ENCODE measurements at places on chromosomes 1 and 21. TPM values are rescaled to one million over a fixed set of nuclear protein-coding genes. Genes with fewer than 3 reads are reported as not detected.

RORC gene
- 11.3 TPM for total RNA-seq

FASLG gene
- 0.16 TPM for total RNA-seq

ST7L gene
- 10.6 TPM for total RNA-seq

ACOT11 gene
- 43.4 TPM for total RNA-seq

OPRD1 gene
- not detected for total RNA-seq

TGFB2 gene
- total RNA-seq, result 1.6 TPM

CD34 gene
- total RNA-seq, result 84.8 TPM

SPATA46 gene
- not detected for total RNA-seq

P3H1 gene
- total RNA-seq, result 9.3 TPM
